ENCODE measurements at places on chromosomes 3 and 15.

DNA sequence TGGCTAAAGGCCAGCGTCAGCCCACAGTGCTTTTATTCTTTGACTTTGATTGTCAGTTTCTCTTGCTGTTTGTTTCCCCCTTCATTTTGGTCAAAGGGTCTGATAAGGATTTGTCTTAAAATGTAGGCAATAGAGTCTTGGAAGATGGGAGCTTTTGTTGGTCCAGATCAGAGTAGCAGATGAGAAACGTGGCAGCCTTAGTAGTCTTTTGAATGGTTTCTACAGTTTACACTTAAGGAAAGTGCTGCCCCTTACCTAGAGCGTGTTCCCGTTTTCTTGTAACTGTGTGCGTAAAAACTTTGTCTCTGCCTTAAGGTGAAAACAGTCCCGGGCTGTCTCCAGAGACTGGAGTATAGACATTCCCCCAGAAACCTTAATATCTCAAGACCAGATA is 630 bp downstream of the LXN start:
- DNase-seq: no peak

- no peak for DNase-seq
These were observed 1428.2 kb upstream of the GBE1 start for GRCh38 chr3:83189634-83190033.

DNA sequence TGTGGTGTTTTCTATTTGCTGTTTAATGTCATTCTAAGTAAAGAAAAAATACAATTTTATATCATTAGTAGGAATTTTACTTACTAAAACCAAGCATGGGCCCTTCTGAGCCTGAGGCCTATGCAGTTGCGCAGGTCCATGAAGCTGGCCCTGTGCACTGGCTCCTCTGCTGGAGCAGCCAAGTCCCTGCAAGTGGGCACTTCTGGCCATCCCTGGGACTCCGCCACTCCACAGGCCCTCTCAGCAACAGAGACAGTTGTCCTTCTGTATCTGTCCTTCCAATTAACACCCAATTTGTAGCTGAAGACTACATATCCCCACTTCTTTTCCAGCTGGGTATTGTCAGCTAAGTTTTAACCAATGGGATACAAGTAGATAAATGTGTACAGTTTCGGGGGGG is 49.9 kb upstream of the RYK start:
- DNase-seq: no peak

DNA sequence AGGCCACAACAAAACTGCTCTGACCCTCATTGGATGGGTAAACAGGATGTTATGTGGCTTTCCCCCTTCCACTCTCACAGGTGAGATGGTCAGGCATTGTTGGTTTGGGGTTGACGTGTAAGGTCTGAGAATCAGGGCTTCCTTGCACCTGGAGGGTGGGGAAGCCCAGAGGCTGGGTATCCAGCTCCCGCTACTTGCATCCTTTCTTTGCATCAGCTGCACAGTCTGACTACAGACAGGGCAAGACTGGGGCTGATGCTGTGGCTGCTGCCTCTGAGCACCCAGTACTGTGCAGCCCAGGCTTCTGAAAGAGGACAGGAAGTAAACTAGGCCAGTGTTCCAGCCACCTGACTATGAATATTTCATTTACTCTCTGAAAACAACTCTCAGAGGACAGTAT is 58.0 kb upstream of the ATP2B2 start:
- DNase-seq: no peak

- DNase-seq: no peak
These were observed 3.2 kb downstream of the KBTBD8 start for GRCh38 chr3:67001086-67001861.

DNA sequence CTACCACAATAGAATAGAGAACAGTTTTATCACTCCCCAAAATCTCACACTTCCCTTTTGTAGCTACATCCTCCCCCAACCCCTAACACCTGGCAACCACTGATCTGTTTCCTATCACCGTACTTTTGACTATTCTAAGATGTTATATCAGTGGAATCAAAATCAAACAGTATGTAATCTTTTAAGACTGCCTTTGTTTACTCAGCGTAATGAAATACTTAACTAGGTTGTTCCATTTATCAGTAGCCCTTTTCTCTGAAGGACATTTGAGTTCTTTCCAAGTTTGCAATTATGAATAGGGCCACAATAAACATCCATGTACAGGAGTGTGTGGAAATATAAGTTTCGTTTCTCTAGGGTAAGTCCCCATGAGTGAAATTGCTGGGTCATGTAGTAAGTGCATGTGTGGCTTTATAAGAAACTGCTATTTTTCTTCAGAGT is 372.3 kb downstream of the SV2B start:
- no peak for DNase-seq

- DNase-seq: no peak
These were observed 5.3 kb upstream of the CALML4 start for GRCh38 chr15:68210409-68210756.

DNA sequence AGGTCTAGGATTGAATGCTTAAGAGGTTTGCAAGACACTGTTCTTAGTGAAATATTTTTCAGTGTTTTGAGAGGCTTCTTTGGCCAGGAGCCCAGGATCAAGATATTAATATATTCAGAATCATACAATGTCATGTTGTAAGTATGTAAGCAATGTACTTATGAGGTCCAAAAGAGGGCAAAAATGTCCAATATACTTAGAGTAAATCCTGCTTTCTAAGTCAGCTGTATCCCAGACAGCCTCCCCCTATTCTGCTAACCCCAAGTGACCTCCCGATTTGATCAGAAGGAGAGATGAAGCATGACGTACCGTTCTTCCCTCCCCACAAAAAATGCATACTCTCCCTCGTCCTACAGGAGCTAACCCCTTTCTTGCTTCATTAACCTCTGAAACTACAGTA is 70.9 kb downstream of the CHAC1 start:
- no peak for DNase-seq

- DNase-seq: no peak
These were observed 45.0 kb downstream of the MYO5A start for GRCh38 chr15:52483707-52484106.

DNA sequence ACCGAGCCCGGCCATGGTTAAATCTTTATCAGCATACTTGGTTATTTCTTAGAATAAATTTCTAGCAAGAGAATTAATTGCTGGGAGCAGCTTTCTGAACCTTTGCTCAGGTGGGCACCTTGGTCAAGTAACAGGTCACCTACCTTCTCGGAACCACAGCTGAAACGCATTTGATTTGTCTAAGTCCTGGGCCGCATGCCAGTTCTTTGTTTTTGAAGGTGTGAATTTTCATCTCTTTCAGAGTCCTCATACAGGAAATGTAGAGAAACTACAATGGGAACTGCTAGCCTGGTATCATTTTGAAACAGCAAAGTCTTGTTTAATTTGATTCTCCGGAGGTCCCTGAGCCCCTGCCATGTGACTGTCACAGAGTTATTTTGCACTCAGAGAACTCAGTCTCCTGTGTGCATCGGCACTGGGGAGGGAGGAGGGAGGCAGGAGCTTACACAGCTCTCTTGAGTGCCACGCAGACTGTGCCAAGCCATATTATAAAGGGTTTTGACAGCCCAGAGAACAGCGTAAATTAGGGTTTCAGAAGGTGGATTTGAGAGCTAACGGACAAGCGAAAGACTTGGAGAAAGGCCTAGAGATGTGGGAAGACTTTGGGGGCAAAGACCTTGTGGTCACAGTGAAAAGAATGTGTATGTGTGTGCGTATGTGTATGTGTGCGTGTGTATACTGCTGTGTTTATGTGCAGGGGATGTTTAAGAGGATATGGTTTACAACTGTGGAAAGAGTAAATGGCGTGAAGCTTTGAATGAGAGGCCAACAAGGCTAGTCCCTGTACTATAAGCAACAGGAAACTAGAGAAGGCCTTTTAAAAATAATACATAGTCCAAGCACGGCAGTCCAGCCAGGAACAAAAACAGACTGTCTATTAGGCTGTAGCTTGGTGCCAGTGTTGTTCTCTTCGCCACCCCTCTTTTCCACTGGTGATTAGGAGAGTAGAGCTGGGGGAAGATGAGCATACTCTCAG is 61.8 kb upstream of the ATP13A3 start:
- DNase-seq: no peak

- DNase-seq: peak; percentile 72
These were observed 1.2 kb downstream of the MECOM start for GRCh38 chr3:169662132-169662842.

GRCh38 chr3:108818404-108818803 is 4.2 kb upstream of the TRAT1 start:
- DNase-seq: peak; percentile 9

DNA sequence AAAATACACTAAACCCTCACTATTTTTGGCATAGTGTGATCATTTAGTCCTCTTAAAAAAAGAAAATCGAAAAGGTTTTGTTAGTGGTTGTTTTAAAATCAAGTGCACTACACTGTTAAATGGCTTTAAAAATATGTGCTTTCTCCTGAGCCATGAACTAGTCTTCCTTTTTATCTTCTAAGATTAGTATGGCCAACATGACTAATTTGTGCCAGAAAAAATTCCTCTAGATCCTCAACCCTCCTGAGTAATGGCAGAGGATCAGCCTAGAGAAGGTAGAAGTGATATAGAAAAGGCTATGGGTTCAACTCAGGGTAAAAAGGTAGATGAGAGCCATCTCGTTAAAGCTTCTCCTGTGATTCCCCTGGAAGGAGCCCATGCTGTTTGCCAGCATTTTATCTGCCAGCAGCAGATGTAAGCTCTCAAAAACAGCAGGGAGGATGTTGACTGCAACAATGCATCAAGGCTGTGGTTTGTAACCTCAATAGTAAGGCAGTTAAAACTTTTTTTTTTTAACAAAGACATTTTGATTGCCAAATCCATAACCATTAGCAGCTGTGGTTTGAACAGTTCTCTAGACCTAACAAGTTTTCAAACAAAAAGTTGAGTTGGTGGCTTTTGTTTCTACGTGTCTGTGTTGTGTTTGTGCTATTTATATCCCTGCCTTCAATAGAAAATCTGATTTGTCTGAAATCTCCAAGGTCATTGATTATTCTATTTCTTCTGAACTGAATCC is 30.2 kb upstream of the ZNF609 start:
- no peak for DNase-seq

- DNase-seq: no peak
These were observed 6.6 kb upstream of the ADGRG7 start for GRCh38 chr3:100602506-100603444.

DNA sequence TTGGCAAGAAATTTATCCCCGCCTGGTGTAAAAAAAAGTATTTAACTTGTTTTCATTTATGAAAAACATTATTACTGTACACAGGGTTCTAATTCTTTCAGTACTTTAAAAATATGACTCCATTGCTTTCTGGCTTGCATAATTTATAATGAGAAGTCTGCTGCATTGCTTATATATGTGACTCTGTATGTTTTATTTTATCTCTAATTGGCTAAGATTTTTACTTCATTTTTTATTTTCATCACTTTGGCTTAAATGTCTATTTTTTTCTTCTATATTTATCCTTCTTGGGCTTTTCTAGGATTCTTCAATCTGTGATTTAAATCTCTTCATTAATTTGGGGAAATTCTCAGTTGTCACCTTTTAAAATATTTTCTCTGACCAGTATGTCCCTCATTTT is 636.6 kb upstream of the NR2F2 start:
- no peak for DNase-seq

- no peak for DNase-seq
These were observed 67.3 kb upstream of the NUDT16 start for GRCh38 chr3:131314318-131314717.

DNA sequence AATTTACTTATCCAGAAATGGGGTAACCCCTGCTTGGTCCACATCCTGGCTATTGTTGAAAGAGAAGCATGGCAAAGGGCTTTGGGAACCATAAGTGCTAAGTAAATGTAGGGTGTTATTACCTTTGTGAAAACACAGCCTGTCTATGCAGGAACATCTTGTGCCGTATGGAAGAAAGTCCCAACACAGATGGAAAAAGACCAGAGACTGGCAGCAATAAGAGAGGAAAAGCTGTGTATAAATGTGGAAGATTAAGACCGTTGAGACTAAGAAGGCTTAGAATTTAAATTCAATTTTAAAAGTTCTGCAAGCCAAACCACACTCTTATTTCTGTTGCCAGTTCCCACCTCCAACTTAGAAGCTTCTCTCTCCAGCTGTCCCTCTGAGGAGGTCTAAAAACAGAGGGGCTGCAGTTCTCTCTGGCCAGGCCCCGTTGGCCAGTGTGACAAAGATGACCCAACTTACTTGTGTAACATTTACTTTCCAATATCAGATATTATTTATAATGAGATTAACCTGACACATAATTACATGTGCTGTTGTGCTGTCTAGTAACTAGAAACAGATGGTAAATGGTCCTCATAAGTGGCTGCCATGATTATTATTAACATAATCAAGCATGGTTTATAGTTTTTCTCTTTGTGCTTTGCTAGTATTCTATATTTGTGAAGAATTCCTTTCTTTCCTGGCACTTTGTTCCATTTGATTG is 7.0 kb downstream of the MINDY4B start:
- no peak for DNase-seq

GRCh38 chr15:75043509-75044257 is 20.3 kb downstream of the PPCDC start:
- peak; percentile 56 for DNase-seq

- DNase-seq: no peak
These were observed 166.4 kb upstream of the UBE2E2 start for GRCh38 chr3:23036728-23037127.

DNA sequence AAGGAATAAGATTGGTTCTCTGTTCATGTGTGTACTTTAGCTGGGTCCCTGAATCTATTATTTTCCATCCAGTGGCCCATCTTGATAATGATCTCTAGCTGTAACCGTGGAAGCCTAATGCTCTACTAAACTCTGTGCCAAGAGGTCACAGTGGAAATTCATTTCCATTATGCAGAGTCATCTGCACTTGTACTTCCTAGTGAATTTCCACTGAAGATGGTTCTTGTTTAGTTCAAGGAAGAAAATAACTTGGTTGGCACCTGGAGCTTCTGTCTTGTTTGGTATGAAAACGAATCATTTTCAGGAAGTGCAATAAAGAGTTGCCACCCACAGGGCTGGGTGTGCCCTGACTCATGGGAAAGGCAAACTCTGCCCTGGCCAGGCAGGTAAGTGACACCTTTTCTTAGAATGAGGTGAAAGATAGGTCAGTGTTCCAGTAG is 10.3 kb downstream of the LPP start:
- peak; percentile 16 for DNase-seq

DNA sequence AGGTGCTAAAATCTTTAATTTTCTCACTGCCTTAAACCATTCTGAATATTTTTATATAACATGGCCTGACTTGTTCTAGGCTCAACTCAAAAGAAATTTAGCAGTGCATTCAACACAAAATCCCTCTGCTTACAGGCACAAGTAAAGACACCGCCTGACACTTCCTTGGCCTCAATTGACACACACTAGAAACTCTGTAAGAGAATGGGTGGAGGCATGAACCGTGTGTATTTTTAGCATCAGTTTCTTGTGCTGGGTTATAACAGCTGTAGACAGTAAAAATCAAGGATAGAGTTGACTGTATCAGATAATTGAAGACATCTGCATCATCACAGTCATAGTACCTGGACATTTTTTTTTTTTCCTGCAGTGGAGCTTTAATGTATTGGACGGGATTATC is 54.3 kb downstream of the SLC9A9 start:
- no peak for DNase-seq

GRCh38 chr3:83011481-83011880 is 1250.0 kb upstream of the GBE1 start:
- no peak for DNase-seq

GRCh38 chr3:52880474-52880873 is 16.9 kb downstream of the STIMATE start:
- no peak for DNase-seq

- no peak for DNase-seq
These were observed 491.3 kb downstream of the TAFA4 start for GRCh38 chr3:68441054-68441453.

GRCh38 chr15:88674661-88675060 is 35.8 kb downstream of the ISG20 start:
- DNase-seq: no peak

Measured in trophoblast cell (in vitro differentiated cells and primary cell).